ENCODE measurements at places on chromosomes 3 and 15. TPM values are rescaled to one million over a fixed set of nuclear protein-coding genes. Genes with fewer than 3 reads are reported as not detected.

Gene ABI3BP
- polyA plus RNA-seq: 12.5 TPM

Gene CSPG4
- polyA plus RNA-seq: 7.5 TPM

Gene UROC1
- polyA plus RNA-seq: 0.29 TPM

Gene TMEM212
- polyA plus RNA-seq: 0.09 TPM

Gene BFSP2
- polyA plus RNA-seq: not detected

Gene GPR27
- polyA plus RNA-seq: 11.2 TPM

Gene GPR87
- not detected for polyA plus RNA-seq

Gene RHCG
- 2.0 TPM for polyA plus RNA-seq

Gene CDHR4
- polyA plus RNA-seq: 0.15 TPM

Gene WDR82
- polyA plus RNA-seq: 88.4 TPM

Gene MUC20
- polyA plus RNA-seq: 37.2 TPM

Gene ENTPD3
- polyA plus RNA-seq: 2.1 TPM

Gene PLA2G4E
- polyA plus RNA-seq: not detected

Gene IL16
- polyA plus RNA-seq: 5.4 TPM

Gene C3orf18
- 16.0 TPM for polyA plus RNA-seq

Gene GADL1
- polyA plus RNA-seq: 3.9 TPM

Gene KLHDC8B
- polyA plus RNA-seq: 40.0 TPM

Gene MAP1A
- polyA plus RNA-seq: 10.0 TPM

Gene NAALADL2
- polyA plus RNA-seq: 17.2 TPM

Gene FYTTD1
- 85.0 TPM for polyA plus RNA-seq

Gene ARL14
- not detected for polyA plus RNA-seq

Gene MBD4
- polyA plus RNA-seq: 43.2 TPM

Gene SI
- polyA plus RNA-seq: 0.29 TPM

Gene GOLGA8O
- 1.5 TPM for polyA plus RNA-seq

Gene MAPKBP1
- polyA plus RNA-seq: 17.9 TPM

Gene CCR8
- not detected for polyA plus RNA-seq

Gene RPP25
- 2.5 TPM for polyA plus RNA-seq

Gene RBPMS2
- 13.5 TPM for polyA plus RNA-seq

Gene SLC2A2
- polyA plus RNA-seq: 11.7 TPM

Gene ITIH4
- polyA plus RNA-seq: 10.2 TPM

Gene ZDHHC23
- 9.8 TPM for polyA plus RNA-seq

Gene CACNA2D3
- polyA plus RNA-seq: 1.7 TPM

Gene SHISA5
- polyA plus RNA-seq: 101 TPM

Gene LSMEM2
- polyA plus RNA-seq: 0.95 TPM

Gene LRTM1
- not detected for polyA plus RNA-seq

Gene ACTRT3
- 5.4 TPM for polyA plus RNA-seq

Gene USP4
- 61.2 TPM for polyA plus RNA-seq

Gene RAMAC
- polyA plus RNA-seq: 39.4 TPM

Gene PLXND1
- polyA plus RNA-seq: 153 TPM

Gene ULK4
- polyA plus RNA-seq: 6.1 TPM

Gene GPR160
- polyA plus RNA-seq: 32.5 TPM

Gene VPS18
- 17.2 TPM for polyA plus RNA-seq

Gene EXD1
- polyA plus RNA-seq: not detected

Gene DPPA4
- polyA plus RNA-seq: 4.8 TPM

Gene SLC27A2
- 59.3 TPM for polyA plus RNA-seq

Gene RYR3
- 12.5 TPM for polyA plus RNA-seq

Gene CFAP100
- 3.3 TPM for polyA plus RNA-seq

Gene SLC7A14
- 1.4 TPM for polyA plus RNA-seq
